HuH-7 (cell line): ENCODE measurements at places on chromosomes 2 and 18.

GRCh38 chr2:191836853-191837769 lies 9.8 kb downstream of the CAVIN2 start:
- no peak for DNase-seq

GRCh38 chr18:8468191-8468590 lies 141.0 kb upstream of the RAB12 start:
- DNase-seq: no peak

DNA sequence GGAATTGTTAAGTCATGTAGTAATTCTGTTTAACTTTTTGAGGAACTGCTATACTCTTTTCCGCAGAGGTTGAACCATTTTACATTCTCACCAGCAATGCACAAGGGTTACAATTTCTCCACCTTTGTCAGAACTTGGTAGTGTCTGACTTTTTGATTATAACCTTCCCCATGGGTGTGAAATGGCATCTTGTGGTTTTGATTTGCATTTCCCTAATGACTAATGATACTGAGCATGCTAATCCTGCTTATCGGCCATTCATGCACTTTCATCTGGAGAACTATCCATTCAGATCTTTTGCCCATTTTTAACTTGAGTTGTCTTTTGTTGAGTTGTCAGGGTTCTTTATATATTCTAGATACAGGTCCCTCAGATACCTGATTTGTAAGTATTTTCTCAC lies 47.2 kb downstream of the CYB5A start:
- DNase-seq: no peak

GRCh38 chr2:220845766-220846273 lies 726.3 kb downstream of the EPHA4 start:
- no peak for DNase-seq

- DNase-seq: no peak
These were observed 520.6 kb upstream of the RAB12 start for GRCh38 chr18:8088626-8089025.

- no peak for DNase-seq
These were observed 5.8 kb upstream of the LYG2 start for GRCh38 chr2:99261242-99261641.

- no peak for DNase-seq
These were observed 77.2 kb downstream of the TCF4 start for GRCh38 chr18:55510809-55511208.

GRCh38 chr18:52130624-52131301 lies 209.2 kb upstream of the DCC start:
- no peak for DNase-seq
